ENCODE measurements at places on chromosomes 1 and 21.
A peak's percentile ranks its signal among the peaks of the same experiment; 100 is the strongest.

DNA sequence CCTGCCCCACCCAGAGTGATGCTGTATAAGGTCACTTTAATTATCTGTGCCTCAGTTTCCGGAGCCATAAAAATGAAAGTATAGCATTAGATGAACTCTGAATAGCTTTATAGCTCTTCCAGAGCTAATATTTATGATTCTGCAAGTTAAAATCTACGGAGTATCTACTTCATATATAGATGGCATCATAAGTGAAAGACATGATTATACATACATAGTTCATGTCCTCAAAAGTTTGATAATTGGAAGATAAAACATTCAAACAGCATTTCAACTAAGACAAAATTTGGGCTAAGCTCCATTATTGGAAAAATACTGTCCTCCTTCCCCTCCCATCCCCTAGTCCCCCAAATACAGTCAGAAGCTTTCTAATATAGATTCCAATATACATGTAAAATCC, 4.2 kb downstream of the AKT3 start:
- DNase-seq: no peak

GRCh38 chr1:48808496-48808895, 31.8 kb upstream of the BEND5 start:
- DNase-seq: no peak

DNA sequence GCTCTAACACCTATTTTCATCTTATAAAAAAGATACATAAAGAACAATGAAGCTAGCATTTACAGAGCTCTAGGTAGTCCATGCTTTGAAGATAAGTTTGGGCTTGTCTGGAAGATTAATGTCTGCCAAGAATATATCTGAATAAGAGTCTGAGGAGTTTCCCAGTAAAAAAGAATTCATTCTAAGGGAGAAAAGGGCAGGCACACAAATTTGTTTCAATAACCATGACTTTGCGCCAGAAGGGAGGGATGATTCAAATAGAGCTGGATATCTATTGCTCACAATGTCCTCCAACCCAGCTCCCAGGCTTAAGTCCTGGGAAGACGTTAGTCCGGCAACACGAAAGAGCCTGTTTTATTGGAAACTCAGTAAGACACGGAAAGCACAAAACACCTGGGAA, 9.7 kb upstream of the TTLL7 start:
- DNase-seq: no peak

DNA sequence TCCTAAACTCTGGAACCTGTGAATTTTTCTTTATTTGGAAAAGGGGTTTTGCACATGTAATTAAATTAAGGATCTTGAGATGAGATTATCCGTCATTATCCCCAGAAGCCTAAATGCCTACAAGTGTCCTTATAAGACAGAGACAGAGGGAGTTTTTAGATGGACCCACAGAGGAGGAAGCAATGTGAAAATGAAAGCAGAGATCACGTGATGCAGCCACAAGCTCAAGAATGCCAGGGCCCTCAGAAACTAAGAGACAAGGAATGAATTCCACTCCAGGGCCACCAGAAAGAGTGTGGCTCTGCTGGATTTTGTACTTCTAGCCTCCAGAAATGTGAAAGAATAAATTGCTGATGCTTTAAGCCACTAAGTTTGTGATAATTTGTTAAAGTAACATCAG, 183.6 kb upstream of the UBE2U start:
- DNase-seq: peak; percentile 13

GRCh38 chr1:209650454-209650853, 1.8 kb downstream of the LAMB3 start:
- no peak for DNase-seq

- no peak for DNase-seq
Measured at GRCh38 chr1:67695963-67696362, 11.0 kb downstream of the GADD45A start.

GRCh38 chr1:111571239-111571638, 48.4 kb upstream of the RAP1A start:
- no peak for DNase-seq

Measured in CD4-positive, alpha-beta T cell treated with Interleukin-1 beta for 1 hour (primary cell).